ENCODE measurements at places on chromosomes 16 and 17.

GRCh38 chr17:76088041-76088867 is 9.3 kb downstream of the ZACN start:
- DNase-seq: no peak

DNA sequence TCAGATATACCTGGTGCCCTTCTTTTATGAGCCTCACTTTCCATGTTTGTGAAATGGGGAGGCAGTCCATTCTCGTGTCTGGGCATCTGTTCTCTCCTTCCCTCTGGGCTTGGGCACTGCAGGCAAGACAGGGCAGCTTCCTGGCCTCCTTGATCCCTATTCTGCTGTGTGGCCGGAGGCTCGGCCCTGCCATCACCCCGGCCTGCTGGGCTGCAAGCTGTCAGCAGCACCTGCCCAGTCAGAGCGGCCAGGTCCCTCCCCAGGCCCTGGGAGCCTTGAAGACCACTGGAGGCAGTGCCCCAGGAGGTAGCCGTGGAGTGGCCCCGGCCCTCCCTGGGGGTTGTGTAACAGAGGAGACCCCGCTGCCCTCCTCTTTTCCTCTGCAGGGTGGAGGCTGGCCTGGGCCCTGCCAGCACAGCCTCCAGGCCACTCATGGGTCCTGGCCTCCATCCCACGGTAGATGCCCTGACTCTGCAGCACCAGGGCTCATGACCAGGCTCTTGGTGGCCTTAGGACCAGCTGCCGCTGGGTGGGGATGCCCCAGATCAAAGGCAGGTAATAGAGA is 9.2 kb downstream of the KCNJ12 start:
- DNase-seq: no peak

- peak; percentile 52 for DNase-seq
These were observed 5.6 kb upstream of the TUBG2 start for GRCh38 chr17:42653179-42654124.

- no peak for DNase-seq
These were observed 11.5 kb downstream of the CEP295NL start for GRCh38 chr17:78891406-78892061.

DNA sequence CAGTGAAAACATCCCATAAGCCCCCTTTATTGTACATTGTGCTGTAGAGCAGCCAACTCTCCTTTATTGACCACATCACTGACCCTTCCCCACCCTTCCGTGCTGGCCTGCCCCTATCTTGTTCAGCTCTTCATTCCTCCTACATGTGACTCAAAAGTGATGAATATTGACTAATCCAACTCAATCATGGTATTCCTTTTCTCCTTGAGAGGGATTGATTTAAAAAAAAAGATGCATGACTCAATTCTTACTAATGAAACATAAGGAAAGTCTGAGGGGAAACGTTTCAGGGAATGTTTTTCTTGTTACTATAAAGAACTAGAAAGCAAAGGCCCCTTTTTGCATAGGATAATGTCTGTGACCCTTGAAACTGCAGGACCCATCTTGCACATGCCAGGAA is 125.2 kb upstream of the SOX9 start:
- no peak for DNase-seq

All from HEK293T (cell line).